Colonic mucosa (tissue), 4 donors: ENCODE measurements at places on chromosomes 11 and 22.

DNA sequence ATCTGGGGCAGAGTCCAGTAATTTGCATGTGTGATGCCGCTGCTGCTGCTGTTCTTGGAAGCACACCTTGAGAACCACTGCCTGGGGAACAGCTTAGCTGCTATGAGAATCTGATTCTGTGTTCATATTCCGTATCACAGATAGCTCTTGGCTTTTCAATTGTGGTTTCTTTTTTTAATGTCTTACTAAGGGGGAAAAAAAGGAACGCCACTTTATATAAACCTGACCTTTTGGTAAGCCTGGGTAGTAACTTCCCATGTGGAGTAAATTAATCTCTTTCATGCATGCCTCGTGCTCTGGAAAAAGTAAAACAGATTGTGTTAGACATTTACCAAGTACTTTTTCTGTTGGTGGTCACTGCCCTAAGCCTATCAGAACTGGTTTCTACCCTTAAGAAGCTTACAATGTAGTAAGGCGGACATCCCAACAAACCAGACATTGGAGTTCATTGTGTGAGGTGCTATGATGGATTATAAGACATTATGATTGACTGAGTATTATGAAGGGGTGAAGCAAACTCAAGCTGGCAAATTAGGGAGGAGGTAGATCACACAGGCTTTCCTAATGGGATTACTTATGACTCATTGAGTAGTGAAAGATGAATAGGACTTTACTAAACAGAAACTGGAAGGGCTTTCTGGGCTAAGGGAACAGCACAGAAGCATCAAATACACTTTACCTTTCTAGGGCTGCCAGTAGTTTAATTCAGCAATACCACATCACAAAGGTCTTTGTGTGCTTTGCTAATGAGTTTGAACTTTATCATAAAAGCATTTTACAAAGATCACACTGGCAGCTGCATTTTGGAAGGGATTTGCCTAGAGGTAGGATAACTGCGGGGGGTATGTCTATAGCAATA is 64.7 kb downstream of the MAML2 start:
- no peak for DNase-seq

DNA sequence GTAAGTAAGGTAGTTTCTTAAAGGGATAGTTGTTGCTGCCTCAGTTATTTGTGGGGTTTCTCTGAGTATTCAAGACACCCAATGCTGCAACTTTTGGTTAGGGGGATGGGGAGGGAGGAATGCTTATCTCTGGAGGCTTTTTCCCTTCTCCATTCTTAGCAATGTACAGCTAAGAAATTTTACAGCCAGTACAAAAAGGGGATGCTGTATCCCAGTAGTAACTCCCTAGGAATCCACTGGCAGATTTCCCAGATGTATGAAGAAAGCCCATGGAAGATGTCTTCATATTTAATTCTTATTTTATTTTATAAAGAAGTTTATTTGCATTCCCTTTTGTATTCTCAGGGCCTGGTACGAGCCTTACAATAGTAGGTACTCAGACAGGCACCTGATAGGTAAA is 154.8 kb downstream of the ENTHD1 start:
- DNase-seq, result no peak

- DNase-seq, result no peak
Measured at GRCh38 chr22:20024225-20024624, 3.3 kb downstream of the TANGO2 start.

GRCh38 chr11:65506290-65506771 is 7.5 kb downstream of the MALAT1 start:
- no peak for DNase-seq

- no peak for DNase-seq
Measured at GRCh38 chr11:31492320-31492913, 17.0 kb downstream of the IMMP1L start.
